ENCODE measurements at places on chromosomes 2 and 18. TPM values are rescaled to one million over a fixed set of nuclear protein-coding genes. Genes with fewer than 3 reads are reported as not detected.

RRM2 gene
- 195 TPM for total RNA-seq

LINC00305 gene
- not detected for total RNA-seq

CYS1 gene
- total RNA-seq: 0.05 TPM

RPE gene
- 103 TPM for total RNA-seq

DSC2 gene
- 1.2 TPM for total RNA-seq

ABCB11 gene
- under 0.01 TPM for total RNA-seq

CNDP1 gene
- total RNA-seq: not detected

DNA sequence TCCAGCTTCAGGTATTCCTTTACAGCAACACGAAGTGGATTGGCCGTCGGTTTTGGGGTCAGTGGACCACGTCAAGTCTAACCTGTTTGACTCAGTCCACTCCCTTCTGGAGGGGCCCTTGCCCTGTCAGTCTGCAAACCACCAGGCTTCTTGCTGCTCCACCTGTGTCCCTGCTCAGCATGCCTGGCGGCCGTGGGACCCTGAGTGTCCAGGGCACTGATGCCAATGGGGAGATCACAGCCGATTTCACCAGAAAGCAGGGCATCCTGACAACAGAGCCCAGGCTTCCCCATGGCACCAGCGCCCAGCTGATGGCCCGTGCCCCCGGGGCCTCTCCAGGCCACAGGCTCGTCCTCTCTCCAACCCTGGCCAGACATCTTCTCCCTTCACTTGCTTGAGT lies 41.2 kb upstream of the HS6ST1 start:
- DNase-seq: no peak

GRCh38 chr2:85174943-85175342 lies 41.8 kb downstream of the TCF7L1 start:
- no peak for DNase-seq

DNA sequence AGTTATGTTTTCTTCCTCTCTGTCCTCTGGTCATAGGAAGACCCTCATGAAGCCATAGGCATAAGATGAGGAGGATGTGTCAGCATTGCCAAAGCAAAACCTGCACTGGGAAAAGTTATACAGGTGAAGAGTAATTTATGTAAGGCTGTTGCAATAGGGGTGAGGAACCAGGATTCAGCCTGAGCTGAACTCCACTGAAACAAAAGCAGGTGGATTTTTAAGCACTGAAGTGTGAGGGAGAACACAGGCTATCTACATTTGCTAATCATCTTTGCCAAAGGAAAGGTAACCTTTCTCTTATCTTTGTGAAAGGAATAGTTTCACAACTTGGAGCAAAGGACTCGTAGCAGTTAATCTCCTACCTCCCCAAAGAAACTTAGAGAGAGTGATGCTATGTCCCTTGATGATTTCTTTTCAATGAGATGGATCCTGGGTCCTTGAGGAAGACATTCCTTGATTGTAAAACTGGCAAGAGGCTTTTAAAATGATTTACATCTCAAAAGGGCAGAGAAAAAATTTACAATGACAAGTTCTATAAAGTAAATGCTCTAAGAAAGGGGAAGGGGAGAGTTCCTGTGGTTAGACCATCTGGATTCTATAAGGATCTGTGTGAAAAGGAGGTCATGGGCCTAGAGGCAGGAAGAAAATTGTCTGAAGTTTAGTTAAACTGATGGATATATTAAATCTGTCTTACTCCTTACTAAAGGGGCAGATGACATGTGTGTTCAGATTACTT lies 385.4 kb upstream of the CDH7 start:
- no peak for DNase-seq

- DNase-seq: no peak
Observed at GRCh38 chr2:102422910-102423309, at the start of gene IL18RAP. TSS of gene IL18RAP (plus strand) at chr2:102423160. CDS start at chr2:102423278, 118 bp downstream.

GRCh38 chr18:74389171-74389927 lies 67.8 kb downstream of the DIPK1C start:
- no peak for DNase-seq

- DNase-seq: no peak
Observed at GRCh38 chr2:133417415-133417814, 150.8 kb downstream of the NCKAP5 start.

GRCh38 chr2:98875081-98875728 lies 60.8 kb downstream of the CRACDL start:
- DNase-seq: no peak

DNA sequence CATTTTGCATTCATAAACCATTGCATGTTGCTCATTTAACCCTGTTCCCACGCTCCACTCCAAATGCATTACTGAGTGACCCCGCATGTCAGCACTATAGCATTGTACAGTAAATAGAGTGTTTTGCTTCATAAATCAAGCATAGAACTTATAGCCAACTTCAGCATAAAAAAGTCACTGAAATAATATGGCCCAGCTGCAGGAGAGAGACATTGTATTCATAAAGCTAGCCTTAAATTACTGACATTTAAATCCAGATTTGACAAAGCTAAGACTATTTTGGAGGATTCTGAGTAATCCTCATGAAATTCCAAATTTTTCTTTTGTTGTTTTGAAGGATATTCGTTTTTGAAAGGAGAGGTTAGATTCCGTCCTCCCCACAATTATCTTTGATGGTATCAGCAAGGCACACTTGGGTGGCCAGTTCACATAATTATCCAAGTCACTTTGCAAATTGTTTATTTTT lies 320.9 kb upstream of the TCF4 start:
- no peak for DNase-seq

DNA sequence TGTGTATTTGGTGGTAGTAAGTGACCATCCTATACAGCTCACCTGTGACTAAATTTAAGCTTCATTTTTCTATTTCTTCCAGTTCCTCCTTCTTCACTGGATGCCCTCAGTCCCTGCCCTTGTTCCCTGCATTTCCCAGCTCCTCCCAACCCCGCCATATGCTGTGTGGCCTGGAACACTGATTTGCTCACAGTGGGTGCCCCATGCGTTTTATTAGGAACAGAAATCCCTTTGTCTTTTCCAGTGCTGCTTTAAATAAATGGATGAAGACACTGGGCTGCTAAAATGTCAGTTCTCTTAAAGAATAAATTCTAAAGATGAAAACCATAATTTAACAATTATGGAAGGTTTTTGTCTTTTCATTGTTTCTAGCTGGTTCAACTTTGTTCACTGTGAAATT lies 477.3 kb downstream of the DCDC2C start:
- DNase-seq: no peak

GRCh38 chr2:235806986-235807750 lies 313.3 kb downstream of the AGAP1 start:
- no peak for DNase-seq

DNA sequence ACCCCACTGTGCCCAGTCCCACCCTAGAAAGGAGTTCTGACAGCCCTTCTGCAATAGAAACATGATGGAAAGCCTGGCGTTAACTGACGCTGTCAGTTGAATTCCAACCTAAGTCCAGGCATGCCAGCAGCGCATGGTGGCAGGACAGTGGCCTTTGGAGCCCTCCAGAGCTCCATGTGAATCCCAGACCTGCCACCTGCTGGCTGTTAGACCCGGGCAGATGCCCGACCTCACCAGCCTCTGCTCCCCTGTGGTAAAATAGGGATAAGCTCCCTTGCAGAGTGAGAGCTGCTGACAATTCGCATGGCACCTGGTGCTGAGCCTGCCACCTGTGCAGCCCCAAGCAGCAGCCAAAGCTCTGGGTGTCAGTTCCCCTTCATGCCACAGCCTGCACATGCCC lies 138.6 kb downstream of the LOXHD1 start:
- DNase-seq: peak; percentile 6

DNA sequence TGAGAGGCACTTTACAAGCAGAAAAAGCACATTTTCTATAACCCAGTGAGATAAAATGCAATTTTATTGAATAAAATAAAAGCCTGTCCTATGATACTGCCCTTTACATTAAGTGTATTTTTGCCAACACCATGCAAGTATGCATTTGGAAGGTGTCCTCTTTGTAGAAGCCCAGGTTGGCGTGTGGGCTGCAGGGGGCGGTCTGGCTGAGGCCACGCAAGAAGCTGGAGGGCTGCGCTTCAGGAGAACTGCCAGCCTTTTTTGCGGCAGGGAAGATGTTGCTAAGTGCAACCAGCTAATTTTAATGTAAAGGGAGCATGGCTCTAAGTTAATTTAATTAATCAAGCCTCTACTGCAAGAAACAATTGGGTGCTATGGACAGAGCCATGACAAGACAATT lies 562.8 kb upstream of the SALL3 start:
- DNase-seq: no peak

DNA sequence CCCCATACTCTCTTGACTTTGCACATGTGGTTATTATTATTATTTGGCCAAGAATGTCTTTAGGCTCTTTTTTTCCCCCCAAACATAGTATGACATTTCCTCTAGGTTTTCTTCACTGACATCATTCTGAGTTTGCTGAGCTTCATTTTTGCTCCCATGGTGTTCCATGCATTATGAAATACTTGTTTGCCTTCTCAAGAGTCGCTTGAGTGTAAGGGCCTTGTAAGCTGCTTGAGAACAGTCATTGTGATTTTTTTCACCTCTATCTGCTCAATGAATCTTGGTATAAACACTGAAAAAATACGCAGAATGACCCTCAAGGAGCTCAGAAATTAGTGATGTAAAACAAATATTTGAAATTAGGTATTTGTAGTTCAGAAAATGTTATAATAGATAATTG lies 688.9 kb downstream of the CNTNAP5 start:
- no peak for DNase-seq

GRCh38 chr2:5520463-5520972 lies 171.7 kb upstream of the SOX11 start:
- DNase-seq: peak; percentile 64

GRCh38 chr18:58363767-58364540 lies 264.9 kb downstream of the ALPK2 start:
- peak; percentile 70 for DNase-seq

DNA sequence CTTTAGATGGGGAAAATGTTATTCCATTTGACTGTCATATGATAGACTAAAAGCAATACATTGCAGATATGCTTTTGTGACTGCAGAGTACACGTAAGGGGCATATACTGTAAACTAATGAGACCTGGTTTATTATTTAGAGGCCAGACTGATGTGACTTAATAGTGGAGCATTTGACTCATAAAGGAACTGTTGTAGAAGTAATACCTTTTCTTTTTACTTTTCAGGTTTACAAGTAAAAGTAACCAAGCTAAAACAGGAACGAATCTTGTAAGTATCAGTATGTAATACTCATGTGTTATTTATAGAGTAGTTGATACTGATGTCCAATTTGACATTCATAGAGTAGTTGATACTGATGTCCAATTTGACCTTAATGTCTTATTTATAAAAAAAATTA lies 13.1 kb downstream of the RBBP8 start:
- DNase-seq: no peak

DNA sequence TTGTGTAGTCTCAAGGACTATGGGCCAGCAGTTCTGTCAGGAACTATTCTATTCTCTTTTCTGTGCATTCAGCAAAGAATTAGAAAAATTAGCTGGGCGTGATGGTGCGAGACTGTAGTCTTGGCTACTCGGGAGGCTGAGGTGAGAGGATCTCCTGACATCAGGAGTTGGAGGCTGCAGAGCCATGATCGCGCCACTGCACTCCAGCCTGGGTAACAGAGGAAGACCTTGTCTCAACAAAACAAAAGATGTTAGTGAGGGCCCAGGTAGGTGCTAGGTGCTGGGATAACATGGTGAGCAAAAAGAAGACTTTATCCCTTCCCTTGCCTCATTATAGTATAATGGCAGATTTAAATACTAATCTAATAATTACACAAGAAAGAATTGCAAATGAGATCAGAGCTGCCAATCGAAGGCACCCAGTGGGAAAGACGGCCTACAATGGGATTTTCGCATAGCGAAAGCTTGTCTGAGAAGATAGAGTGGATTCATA lies 447 bp upstream of the MRPL19 start:
- no peak for DNase-seq

- DNase-seq: no peak
Observed at GRCh38 chr2:3622967-3623366, 28.1 kb downstream of the COLEC11 start.

DNA sequence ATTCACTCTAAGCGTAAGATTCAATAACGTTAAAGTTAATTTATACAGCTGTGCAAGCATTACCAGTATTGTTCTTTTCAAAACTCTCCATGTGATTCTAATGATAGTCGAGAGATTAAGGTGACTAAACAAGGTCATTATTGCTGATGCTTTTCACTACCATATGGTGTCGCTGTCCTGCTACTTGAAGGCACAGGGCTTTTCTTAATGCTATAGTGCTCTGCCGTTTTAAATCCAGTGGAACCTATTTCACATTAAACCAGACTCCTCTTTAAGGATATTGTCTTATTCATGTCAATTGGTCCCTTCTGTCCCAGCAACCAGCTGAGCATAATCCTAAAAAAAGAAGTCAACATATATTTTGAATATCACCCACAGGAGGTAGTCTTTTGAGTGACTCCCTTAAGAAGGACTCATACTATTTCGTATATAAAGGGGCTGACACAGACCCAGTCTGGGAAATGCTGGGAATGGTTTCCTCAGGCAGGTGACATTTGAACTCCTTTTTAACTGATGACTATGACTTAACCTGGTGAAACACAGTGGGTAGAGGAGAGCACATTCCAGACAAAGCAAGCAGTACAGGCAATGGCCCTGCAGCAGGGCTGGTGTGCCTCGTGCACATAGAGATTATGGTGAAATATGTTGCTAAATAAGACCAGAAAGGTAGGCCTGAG lies 53.9 kb upstream of the CYTIP start:
- peak; percentile 23 for DNase-seq

DNA sequence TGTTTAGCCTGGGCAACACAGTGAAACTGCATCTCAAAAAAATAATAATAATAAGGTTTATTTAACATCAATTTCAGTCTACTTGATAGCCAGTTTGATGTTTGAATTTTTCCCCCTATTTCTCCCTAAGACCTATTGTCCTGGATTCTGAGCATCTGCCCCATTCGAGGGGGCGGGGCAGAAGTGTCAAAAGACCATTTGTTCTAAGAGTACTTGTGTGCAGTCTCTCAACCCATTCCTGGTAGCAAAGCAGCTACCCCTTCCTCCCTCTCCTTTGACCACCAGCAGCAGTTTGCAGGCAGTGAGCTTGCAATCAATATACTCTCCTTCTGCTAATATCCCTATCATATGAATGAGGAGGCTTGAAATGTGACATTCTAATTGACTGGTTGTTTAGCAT lies 71.9 kb downstream of the VWC2L start:
- no peak for DNase-seq

DNA sequence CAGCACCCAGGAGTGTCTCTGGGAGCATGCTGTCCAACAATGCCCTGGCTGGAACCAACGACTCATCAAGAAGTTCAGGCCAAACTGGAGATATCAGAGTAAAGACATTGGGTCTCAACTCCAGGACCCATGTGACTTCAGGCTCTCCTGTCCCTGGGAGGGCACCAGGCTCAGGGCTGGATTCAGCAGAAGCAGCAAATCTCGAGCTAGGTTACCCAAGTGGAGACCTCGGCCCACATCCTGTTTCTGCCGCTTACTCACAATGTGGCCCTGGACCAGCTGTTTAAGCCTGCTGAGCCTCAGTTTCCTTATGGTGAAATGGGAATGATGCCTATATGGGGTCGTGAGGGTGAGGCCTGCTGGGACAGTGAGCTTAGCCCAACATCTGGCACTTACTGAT lies 9.3 kb upstream of the OTOF start:
- no peak for DNase-seq

DNA sequence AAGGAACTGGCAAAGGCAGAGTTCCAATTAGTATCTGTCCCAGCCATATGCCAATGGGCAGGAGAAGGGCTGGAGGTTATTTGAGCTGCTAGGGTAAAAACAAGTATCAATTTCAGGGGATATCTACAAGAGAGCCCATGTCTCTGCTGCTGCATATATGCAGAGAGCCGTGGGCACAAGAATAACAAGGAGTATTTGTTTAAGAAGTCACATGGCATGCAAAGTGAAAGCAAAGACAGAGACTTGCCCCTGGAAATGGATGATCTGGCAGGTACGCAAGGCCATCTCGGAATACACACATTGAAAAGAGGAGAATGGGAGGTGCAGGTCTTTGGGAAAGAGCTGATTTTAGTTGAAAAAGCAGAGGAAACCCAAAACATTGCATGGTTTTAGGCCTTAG lies 170.6 kb downstream of the EVA1A start:
- DNase-seq: no peak

Data from HT1080 (cell line).